Fibroblast of skin of right quadriceps (primary cell): ENCODE measurements at places on chromosomes 4 and X.

DNA sequence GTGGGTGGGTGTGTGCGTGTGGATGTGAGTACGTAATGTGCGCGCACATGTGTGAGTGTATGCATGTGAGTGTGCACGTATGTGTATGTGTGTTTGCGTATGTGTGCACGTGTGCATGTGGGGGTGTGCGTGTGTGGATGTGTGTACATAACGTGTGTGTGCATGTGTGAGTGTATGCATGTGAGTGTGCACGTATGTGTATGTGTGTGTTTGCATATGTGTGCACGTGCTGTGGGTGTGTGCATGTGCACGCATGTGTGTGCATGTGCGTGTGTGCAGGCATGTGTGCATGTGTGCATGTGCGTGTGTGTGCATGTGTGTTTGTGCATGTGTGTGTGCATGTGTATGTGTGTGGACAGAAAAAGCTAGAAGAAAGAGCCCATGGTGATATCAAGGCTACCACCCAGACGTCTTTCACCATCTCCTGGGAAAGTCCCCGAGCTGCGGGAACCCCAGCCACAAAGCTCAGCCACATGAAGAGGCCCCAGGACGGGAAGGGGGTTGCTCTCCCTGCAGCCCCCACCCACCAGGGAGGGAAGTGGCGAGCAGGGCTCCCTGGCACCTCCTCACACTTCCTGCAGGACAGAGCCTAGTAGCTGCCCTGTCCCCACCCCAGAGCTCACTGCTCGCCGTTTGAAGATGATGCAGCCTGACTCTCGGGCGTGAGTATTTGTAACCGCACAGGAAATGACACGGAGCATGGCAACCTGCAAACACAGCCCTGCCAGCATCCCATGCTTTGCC is 108.3 kb downstream of the DCTD start:
- no peak for DNase-seq

DNA sequence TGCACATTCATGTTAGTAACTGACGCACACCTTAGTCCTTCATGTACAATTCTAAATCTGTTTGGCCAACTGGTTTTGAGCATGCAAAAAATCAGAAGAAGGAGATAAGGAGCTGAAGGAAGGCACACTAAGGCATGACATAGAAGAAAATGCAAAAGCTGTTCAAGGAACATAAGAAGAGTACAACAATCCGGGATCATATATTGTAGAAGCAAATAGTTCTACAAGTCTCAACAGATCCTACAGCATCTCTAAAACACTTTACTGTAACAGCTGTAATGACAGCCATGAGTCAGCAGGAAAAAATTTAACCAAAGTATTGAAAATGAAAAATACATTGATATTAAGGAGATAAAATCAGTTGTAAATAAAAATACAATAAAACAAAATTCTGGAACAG is 57.7 kb downstream of the KLHL13 start:
- no peak for DNase-seq

GRCh38 chrX:121405826-121406225 is 358.4 kb downstream of the GLUD2 start:
- no peak for DNase-seq

GRCh38 chr4:38683276-38683675 is 19.3 kb downstream of the KLF3 start:
- no peak for DNase-seq

DNA sequence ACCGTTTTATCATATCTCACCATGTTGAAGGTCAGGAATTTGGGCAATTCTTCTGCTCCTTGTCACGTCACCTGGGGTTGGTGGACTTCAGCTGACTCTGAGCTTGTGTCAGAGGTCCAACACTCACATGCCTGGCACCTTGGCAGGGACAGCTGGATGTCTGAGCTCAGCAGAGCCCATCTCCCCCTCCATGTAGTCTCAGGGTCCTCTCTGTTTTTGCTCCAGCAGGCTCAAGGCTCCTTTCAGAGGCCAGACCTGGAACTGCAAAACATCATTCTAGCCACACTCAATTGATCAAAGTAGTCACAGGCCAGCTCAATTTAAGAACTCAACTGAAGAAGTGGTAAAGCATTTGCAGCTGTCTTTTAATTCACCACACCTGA is 45.4 kb downstream of the EDNRA start:
- no peak for DNase-seq

- DNase-seq, result no peak
These were observed 31.6 kb upstream of the BRWD3 start for GRCh38 chrX:80841259-80841658.

- peak; percentile 64 for DNase-seq
These were observed 117.1 kb upstream of the EGFL6 start for GRCh38 chrX:13452283-13452682.

GRCh38 chr4:182093935-182094334 is 149.3 kb upstream of the TENM3 start:
- no peak for DNase-seq

GRCh38 chr4:150849016-150849415 is 166.1 kb downstream of the LRBA start:
- DNase-seq, result no peak

- DNase-seq, result no peak
These were observed 10.5 kb upstream of the UCP1 start for GRCh38 chr4:140579278-140579677.

GRCh38 chr4:118807659-118808058 is 28.3 kb downstream of the SEC24D start:
- no peak for DNase-seq

- DNase-seq, result no peak
These were observed 4.0 kb downstream of the MAGEC2 start for GRCh38 chrX:142201113-142201512.

DNA sequence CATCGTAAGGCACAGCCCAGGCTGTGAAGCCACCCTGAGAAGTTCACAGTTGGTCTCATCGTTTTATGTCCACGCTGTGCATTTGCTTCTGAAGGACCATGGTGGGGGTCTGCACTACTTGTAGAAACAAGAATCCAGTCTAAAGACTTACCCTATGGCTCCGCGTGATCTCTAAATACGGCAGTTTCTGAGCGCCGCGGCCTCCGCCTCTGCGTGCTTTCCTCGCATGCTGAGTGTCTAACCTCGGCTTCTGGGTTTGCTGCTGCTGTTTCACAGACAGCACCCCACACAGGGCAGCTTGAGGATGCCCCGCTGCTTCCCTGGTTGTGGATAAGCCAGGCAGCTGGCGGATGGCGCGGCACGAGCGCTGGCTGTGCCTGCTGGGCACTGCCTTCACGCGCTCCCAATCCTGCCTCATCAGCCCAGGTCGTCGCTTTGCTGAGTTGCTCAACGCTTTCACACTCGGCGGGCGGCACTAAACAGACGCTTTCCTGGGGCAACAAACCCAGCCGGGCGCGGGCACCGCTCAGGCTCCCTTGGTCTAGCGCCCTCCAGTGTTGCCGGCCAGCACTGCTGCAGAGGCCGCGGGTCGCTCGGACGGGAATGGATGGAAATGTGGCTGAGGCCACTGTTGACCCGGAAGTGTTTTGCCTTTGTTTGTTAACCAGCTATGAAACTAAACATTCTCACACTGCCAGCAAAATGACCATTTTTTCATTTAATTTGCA is 39.2 kb downstream of the FGFRL1 start:
- DNase-seq, result no peak

GRCh38 chrX:110316351-110317060 is 1.4 kb downstream of the AMMECR1 start:
- no peak for DNase-seq

DNA sequence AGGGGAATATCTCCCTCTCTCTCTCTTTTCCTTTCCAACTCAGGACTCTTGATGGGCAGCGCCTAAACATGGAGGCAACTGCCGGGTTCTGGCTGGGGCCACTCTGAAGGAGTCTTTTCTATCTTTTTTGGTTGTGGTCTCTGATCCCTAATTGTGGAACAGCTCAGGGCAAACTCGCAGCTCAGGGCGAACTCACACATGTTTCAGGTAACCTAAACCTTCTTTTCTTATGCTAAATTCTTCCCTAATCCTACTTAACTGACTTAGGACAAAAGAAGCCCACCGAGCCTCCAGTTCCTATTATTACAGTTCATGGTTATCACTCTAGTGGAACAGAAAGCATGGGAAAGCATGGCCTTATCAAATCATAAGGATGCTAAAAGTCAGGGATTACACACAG is 21.3 kb downstream of the ETDA start:
- DNase-seq, result no peak
